ELR (cell line): ENCODE measurements at places on chromosomes 12 and 14.

GRCh38 chr12:11133162-11133561, 1.3 kb downstream of the TAS2R30 start:
- DNase-seq = no peak

DNA sequence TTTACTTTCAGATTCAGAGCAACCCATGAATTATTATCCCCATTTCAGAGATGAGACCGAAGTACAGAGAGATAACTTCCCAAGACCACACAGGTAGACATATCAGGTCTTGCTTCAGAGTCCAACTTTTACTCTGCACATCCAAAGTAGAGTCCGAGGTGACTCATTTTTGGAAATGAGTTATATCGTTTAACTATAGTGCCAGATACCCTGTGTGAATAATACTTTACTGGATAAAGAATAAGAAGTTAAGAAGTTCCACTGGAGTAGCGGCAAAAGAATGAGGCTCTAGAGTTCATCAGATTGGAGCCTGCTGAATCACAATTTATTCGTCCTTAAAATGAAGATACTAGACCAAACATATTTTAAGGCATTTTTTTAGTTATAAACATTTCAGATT, 124.7 kb downstream of the EPS8 start:
- DNase-seq = peak; percentile 60

GRCh38 chr12:1922985-1923384, 4.5 kb upstream of the CACNA2D4 start:
- no peak for DNase-seq

GRCh38 chr12:51753980-51754675, 94.4 kb downstream of the FIGNL2 start:
- no peak for DNase-seq

- DNase-seq = no peak
These were observed 75.2 kb upstream of the PRKD1 start for GRCh38 chr14:30002859-30003258.

DNA sequence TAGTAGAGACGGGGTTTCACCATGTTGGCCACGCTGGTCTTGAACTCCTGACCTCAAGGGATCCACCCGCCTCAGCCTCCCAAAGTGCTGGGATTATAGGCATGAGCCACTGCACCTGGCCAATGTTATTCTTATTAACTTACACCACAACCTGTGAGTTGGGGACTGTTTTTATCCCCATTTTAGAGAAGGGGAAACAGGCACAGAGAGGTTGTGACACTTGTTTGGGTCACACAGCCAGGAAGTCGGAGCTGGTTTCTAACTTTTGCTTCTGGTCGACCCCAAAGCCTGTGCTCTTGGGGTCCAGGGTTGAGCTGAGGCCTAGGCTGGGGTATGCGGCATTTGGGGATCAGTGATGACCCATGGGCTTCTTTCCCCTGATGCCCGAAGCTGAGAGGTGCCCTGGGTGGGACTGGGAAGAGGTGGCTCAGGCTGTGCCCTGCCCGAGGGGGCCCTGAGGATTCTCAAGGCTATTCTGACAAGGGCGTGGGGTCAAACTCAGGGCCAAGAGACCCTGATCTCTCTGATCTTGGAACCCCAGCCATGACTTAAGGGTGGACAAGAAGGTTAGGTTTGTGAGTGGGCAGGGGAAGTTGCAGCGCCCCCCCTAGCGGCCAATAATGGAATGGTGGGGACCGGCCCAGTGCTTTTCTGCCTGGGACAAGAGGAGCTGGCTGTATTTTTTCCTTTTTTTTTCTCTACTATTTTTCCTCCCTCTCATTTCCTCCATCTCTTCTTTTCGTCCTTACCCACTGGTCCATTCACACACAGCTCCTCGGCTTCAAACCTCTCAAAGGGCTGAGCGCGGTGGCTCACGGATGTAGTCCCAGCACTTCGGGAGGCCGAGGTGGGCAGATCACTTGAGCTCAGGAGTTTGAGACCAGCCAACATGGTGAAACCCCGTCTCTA, 3.0 kb downstream of the SDSL start:
- DNase-seq = peak; percentile 60

- no peak for DNase-seq
These were observed 182.1 kb downstream of the C12orf50 start for GRCh38 chr12:87847147-87847546.

DNA sequence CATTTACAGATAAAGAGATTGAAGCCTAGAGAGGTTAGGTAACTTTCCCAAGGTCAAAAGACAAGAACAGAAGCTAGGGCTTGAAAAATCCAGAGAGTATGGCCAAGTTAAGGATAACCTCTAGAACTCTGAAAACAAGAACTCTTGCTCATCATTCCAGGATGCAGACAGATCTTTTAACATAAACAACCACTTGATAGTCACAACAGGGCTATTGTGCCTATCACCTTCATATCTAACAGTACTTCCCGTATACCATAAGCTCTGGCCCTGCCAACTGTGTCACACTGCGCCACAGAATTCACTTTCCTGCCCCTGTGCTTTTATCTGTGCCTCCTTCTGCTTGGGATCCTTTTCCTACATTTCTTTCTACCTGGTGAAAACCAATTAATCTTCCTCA, 18.2 kb downstream of the ERP29 start:
- peak; percentile 23 for DNase-seq

DNA sequence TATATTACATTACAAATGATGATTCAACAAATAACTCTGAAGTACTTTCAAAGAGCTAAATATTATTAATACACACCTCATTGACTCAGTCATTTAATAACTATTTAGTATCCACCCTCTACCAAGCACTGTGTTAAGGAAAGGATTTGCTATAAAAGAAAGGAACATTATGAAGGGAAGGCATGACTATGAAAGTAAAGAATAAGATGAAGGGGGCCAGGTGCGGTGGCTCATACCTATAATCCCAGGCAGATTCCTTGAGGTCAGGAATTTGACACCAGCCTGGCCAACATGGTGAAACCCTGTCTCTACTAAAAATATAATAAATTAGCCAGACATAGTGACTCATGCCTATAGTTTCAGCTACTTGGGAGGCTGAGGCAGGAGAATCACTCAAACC, 107.9 kb downstream of the PLCZ1 start:
- DNase-seq = no peak

GRCh38 chr14:52944254-52944653, 6.6 kb downstream of the FERMT2 start:
- no peak for DNase-seq

DNA sequence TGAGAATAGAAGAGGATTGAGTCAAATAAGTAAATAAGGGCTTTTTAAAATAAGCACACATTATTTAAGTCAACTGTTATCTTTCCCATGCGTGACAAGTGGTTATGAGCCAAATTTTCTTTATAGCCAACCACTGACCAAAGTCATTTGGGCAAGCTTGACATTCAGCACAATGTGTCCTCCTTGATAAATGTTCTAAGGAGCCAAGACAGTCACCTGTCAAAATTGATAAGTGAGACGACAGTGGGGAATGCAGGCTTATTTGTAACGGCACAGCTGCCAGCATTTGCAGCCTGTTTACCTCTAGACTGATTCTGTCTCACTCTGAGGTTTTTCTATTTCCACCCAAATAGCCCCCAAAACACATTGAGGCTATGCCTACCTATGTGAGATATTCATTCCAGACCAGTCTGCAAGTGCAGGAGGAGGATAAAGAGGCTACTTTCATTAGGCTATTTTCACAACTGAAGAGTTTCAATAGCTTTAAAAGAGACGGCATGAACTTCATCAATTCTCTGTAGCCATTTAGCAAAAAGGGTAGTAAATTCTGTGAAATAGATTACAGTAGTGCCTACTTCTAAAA, 339.5 kb downstream of the PDZRN4 start:
- no peak for DNase-seq

- DNase-seq = no peak
These were observed 49.5 kb downstream of the ATP2A2 start for GRCh38 chr12:110330544-110330943.

- DNase-seq = peak; percentile 5
These were observed 17.2 kb upstream of the NRXN3 start for GRCh38 chr14:78153064-78153341.

DNA sequence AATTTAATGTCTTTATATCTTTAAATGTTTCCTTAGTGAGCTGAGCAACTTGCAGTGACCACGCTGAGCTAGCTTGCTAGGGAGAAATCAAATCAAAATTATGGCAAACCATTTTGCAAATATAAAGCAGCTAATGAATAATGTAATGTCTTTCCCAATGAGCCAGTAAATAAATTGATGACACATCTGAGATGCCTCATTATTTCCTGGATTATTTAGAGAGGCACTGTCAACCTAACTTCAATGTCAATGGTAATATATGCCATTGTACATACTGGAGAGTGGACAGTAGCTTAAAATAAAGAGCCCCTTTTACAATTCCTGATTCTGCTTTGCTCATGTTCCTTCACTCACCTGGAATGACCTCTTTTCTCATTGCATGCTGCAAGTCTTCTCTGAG, 182.6 kb downstream of the PHLDA1 start:
- DNase-seq = no peak

DNA sequence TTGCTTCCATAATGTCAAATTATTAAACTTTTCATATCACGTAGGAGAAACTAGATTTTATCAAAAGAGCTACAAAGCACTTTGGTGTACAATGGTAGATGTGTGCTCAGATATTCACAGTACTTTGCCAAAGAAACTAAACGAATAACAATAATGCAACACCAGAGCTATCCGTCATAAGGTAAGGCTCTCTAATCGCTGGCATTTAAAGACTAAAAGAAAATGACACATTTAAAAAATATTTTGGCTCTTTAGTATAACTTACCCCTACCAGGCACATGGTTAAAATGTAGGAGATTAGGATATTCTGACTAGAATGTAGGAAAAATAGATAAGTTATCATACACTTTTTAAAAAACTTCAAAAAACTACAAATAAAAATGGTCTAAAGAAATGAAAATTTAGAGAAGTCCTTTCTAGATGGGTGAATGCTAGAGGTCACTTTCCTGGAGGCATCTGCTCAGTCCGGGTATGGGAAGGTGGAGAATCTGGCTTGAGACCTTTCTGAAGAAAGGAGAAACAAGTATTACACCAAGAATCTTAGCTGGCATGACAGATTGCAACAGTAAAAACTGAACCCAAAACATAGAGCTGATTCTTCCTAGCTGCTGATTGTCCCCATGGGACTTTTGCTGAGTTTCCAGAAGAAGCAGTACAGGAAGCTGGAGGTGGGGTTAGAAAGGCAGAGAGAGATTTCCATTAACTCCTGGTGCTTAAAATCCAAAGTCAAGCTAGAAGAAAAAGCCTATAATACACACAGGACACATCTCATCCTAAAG, 67.9 kb downstream of the FAR2 start:
- DNase-seq = no peak

- no peak for DNase-seq
These were observed 2.3 kb upstream of the CD69 start for GRCh38 chr12:9763025-9763424.

GRCh38 chr12:57738661-57739237, at the start of gene AGAP2:
AGAP2 (minus strand) TSS chr12:57738742; CDS start chr12:57738246, 496 bp downstream.
- DNase-seq = no peak

DNA sequence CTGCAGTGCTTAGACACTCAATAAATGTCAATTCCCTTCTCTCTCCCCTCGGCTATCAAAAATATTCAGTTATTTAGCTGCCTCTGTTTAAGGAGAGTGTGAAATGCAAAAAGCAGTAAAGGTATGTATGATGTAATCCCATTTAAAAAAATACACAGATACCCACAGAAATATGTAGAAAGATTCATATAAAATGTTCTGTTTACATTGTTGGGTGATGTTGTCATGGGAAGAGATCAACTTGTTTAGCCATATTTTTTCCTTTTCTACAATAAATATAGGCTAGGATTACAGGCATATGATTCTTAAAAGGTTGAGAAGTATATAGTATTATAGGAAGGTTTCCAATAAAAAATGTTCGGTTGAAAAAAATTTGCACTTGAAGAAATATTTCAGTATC, 7.8 kb downstream of the PPP2R3C start:
- peak; percentile 63 for DNase-seq

- DNase-seq = no peak
These were observed 30.0 kb downstream of the PELI2 start for GRCh38 chr14:56147986-56148901.

- no peak for DNase-seq
These were observed 32.8 kb downstream of the KCTD10 start for GRCh38 chr12:109444259-109444658.

GRCh38 chr12:94561943-94562411, 88.4 kb downstream of the TMCC3 start:
- DNase-seq = peak; percentile 37
